ENCODE measurements at places on chromosomes 6 and 20.

DNA sequence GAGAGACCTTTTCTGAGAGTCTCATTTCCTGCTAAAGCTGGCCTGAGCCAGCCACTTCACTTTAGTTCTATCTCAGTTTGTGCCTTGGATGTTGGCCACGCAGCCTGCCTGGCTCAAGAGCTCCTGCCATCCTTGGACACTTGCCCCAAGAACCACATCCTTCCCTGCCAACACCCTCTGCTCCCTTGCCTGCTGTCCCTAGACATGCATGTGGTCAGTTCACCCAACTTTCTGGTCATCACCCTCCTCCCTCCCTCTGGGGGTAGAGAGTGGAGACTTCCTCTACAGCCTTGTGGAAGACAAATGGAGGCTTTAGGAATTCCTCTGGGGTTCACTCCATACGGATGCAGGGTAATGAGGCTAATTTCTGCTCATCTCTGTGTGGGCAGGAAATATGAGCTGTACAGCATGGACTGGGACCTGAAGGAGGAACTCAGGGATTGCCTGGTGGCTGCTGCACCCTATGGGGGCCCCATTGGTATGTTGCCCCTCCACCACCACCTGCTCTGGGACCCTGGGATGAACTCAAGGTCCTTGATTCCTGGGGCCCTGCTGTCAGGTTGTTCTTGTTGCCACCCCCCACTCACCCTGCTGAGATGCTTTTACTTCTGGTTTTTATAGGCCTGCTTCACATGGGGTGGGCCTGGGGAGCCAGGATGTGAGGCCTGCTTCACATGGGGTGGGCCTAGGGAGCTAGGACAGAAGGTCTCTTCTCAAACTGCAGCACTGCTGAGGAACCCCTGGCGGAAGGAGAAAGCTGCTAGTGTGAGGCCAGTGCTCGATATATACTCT, 13.8 kb upstream of the PTPRA start:
- DNase-seq, result no peak

GRCh38 chr6:67986694-67987232, 648.3 kb upstream of the ADGRB3 start:
- no peak for DNase-seq

DNA sequence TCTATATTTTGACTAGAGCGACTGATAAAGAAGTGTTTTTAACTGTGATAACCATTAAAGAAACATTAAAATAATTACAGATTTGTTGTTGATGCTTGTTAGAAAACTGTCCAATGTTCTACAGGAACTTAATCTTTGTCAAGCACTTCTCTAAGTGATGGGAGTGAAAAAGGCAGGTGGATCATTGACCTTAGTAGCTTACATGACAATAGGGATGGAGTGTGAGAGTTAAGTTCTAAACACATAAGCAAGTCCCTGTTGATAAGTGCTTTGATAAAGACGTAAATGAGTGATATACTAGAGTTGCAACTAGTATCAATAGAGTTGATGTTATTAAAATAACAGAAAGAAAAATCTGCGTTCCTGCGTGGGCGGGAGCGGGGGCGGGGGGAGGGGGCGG, 931.5 kb upstream of the EPHA7 start:
- DNase-seq, result no peak

DNA sequence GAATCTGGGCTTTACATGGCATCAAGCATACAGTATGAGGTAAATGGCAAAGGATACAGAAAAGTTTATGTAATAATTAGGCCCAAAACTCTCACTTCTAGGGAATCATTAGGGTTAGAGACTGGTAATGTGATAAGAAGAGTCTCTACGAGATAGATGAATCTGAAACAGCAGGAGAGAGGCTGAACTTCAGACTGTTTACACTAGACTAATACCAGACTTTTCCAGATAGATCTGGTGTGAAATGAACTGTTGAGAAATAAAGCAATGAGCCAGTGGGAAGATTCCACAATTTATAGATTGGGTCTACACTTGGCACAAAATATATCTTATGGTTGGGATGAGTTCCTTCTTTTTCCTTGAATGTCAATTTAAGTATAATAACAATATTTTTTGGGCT, 134.3 kb downstream of the MAN1A1 start:
- DNase-seq, result no peak

- no peak for DNase-seq
These were observed 136.7 kb upstream of the RALGAPA2 start for GRCh38 chr20:20849161-20849560.

GRCh38 chr20:21995461-21995860, 290.0 kb downstream of the PAX1 start:
- no peak for DNase-seq

Data from immature natural killer cell (primary cell).